ENCODE measurements at places on chromosomes 7 and 10. TPM values are rescaled to one million over a fixed set of nuclear protein-coding genes. Genes with fewer than 3 reads are reported as not detected.

The MXI1 gene
- total RNA-seq = 154 TPM

The PCGF6 gene
- 6.5 TPM for total RNA-seq

The C10orf67 gene
- not detected for total RNA-seq

The PGAM2 gene
- total RNA-seq = 0.64 TPM

The PTEN gene
- 101 TPM for total RNA-seq

The FBXO24 gene
- 0.58 TPM for total RNA-seq

The DDC gene
- total RNA-seq = 69.3 TPM

The PNLIPRP3 gene
- 0.14 TPM for total RNA-seq

The PTPRZ1 gene
- total RNA-seq = 0.12 TPM

The LBX1 gene
- total RNA-seq = not detected

The FAM20C gene
- 11.3 TPM for total RNA-seq

All from left colon (tissue), 2 donors.